ENCODE measurements at places on chromosomes 6 and 20. TPM values are rescaled to one million over a fixed set of nuclear protein-coding genes. Genes with fewer than 3 reads are reported as not detected.

Gene SLC17A3
- total RNA-seq: 0.17 TPM

Gene PCK1
- not detected for total RNA-seq

Gene MOG
- not detected for total RNA-seq

Gene RIMS4
- not detected for total RNA-seq

Gene UBD
- total RNA-seq: 5.8 TPM

Gene EPHA7
- under 0.01 TPM for total RNA-seq

Gene SLC12A5
- total RNA-seq: 0.47 TPM

Gene MTFR2
- total RNA-seq: 3.4 TPM

Gene TREM2
- total RNA-seq: not detected

Gene CTAGE9
- total RNA-seq: not detected

Gene LY6G6F
- not detected for total RNA-seq

Gene DLL1
- 7.5 TPM for total RNA-seq

Gene CDH26
- 0.47 TPM for total RNA-seq

Gene GPR63
- under 0.01 TPM for total RNA-seq

Gene ULBP3
- total RNA-seq: 14.9 TPM

Gene SMLR1
- not detected for total RNA-seq

Gene RIPPLY2
- total RNA-seq: not detected

Gene GLP1R
- total RNA-seq: not detected

Gene LBP
- total RNA-seq: 0.05 TPM

Gene OVOL2
- not detected for total RNA-seq

Gene GPLD1
- total RNA-seq: 0.17 TPM

Gene TBC1D20
- 33.0 TPM for total RNA-seq

Gene CST9L
- not detected for total RNA-seq
